ENCODE measurements at places on chromosomes 16 and 17. TPM values are rescaled to one million over a fixed set of nuclear protein-coding genes. Genes with fewer than 3 reads are reported as not detected.

- DNase-seq, result no peak
These were observed 169.8 kb downstream of the PRKCB start for GRCh38 chr16:24005577-24005976.

SHISA6 gene
- 0.56 TPM for total RNA-seq

GRCh38 chr17:19533718-19534561, at the start of gene SLC47A1:
TSS of gene SLC47A1 (plus strand) at chr17:19533854. CDS start at chr17:19533940, 86 bp downstream.
- DNase-seq, result peak; percentile 60

SCIMP gene
- 0.03 TPM for total RNA-seq

All from hepatocyte (in vitro differentiated cells).